Hippocampal formation (tissue), 2 donors: ENCODE measurements at places on chromosomes 16 and 17.

DNA sequence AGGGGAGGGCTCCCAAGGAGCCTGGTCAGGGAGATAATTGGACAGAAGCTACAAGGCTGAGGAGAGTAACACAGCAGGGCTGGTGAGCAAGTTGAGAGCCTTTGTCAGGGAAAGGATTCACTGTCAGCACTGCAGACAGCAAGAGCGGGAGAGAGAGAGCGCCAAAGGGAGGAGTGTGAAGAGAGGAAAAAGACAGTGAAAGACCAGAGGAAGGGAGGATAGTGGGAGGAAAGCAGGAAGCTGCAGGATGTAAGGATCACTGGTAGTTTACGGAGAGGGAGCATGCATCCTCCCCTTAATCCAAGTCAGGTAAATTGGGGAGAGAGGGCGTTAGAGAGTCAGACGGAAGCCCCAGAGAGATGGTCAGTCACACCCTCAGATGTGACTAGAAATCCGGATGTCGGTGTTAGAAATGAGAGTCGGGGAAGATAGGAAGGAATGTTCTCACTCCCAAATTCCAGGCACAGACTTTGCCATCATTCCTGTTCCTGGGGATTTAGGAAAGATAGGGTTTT lies 13.8 kb upstream of the SPOP start:
- DNase-seq: no peak

DNA sequence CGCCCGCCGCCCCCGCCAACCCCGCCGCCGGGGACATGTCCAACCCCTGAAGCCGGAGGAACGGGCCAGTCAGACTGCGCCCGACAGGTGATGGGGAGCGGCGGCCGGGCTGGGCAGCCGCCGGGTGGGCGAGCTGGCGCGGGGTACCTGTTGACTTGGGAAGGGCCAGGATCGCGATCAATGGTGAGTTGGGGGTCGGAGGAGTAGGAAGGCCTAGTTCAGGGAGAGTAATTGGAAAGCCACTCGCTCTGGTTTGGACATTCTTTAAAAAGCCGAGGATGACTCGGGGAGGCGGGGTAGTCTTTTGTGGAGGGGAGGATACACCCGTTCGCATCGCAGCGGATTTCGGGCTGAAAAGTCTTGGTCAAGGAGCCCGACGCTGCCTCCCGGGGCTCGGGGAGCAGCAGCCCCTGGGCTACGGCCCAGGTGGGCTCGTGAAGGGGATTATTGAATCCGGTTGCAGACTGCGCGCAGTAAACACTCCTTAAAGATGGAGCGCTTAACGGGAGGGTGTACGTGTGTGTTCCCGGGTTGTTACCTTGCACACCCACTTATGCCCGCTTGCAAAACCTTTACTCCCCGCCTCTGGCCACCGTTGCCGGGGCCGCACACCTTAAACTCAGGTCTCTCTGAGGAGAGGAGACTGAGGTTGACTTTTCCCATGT lies 123.8 kb downstream of the GOSR1 start:
- no peak for DNase-seq

DNA sequence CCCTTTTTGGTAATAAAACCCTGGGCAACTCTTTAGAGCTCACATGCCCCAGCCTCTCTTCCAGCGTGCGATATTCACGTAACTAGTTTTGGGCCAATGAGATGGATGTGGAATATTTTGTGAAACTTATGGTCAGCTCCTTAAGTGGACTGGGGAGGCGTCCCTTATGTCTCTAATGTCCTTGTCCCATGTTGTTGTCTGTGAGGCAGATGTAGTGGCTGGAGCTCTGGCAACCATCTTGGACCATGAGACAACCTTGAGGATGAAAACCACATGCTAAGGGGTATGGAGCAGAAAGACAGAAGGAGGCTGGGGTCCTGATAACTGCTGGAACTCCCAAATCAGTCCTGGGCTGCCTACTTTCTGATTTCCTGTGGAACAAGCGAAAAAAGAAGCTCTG lies 31.4 kb upstream of the GPRC5B start:
- no peak for DNase-seq

DNA sequence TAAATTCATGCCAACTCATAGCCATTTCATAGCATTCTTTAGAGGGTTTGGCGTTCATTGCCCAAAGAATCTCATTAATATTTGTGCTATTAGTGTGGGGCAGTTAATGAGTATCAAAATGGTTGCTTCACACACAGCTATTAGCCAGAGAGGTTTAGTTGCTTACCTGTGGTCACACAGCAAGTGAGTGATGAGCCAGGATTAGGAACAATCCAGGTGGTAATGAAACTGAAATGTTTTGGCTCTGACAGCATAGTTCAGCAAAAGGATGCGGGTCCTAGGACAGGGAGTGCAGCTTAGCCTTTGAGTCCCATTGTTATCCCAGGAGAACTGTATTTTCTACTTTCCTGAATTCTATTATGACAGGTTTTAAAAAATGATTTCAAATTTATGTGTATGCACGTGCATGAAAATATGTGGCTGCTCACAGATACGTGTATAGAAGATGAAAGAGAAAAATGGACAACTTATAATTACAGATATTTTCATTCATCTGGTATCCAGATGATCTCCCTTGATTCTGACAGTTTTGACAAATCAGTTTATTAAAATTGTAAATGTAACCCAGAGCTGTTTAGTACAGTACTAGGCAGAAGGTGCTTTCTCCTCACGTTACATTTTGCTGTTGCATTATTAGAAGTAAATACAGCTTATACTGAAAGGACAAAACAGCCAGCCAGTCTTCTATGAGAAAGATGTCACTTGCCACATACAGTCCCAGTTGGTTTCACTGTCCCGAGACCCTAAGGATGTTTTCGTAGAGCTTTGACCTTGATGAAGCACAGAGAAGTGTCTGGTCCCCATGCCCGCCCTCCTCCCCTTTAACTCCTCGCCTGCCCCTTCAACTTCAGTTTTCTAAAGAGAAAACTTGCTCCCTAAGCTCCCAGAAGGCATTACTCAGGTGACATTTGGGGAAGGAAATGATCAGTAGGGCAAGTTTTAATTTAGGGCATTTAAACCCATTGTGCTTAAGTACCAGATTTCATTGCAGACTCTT lies 99.8 kb upstream of the TBX2 start:
- no peak for DNase-seq

DNA sequence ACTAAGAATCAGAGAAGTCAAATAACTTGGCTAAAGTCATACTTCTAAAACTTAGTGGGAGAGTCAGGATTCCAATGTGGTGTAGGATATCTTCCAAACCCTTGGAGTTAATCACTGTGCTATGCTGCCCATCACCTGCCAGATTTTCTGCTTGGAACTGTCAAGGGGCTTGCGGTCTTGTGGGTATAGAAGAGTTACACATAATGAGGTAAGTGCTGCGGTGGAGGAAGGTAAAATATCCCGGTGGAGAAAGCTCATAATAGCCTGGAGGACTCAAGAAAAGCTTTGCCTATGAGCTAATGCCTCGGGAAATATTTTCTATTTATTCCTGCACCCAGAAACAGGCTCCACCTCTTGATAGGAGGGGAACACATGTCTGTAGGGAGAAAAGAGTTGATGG lies 195.6 kb downstream of the UTP18 start:
- no peak for DNase-seq

- DNase-seq: no peak
Measured at GRCh38 chr16:82865412-82865811, 238.6 kb downstream of the CDH13 start.

DNA sequence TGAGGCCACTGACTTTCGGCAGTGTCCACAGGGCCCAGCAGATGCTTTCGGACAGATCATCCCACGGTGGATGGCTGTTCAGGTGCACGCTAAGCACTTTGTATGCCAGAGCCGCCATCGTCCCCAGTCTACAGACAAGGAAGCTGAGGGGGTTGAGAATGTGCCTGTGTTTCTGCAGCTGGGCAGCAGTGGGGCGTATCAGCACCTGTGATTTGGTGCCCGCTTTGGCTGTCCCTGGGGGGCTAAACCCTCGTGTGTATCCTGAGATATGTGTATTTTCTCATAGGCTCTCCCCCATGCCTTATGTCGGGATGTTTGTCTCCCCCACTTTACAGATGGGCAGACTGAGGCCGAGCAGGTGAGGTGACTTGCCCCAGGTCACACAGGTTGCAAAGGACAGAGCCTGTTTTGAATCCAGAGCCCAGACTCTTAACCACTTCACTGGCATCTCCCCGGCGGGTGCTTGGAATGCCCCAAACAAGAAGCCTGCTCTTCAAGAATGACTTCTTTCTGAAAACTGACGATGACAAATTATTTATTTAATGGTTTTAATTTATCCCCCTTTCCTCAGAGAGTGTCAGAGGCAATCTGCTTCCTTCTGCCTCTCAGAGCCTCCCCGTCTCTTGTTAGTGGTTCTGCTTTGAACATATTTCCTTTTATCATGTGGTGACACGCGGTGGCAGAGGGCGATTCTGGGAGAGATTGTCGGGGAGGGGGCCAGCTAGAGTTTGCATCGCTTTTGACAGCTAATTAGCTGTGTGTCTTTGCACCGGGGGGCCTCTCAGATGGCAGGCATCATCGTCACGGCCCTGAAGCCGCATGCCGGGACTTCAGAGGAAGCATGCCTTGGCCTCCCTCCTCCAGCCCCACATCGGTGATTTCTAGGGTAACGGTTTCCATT lies 149.6 kb upstream of the CIBAR2 start:
- DNase-seq: no peak

DNA sequence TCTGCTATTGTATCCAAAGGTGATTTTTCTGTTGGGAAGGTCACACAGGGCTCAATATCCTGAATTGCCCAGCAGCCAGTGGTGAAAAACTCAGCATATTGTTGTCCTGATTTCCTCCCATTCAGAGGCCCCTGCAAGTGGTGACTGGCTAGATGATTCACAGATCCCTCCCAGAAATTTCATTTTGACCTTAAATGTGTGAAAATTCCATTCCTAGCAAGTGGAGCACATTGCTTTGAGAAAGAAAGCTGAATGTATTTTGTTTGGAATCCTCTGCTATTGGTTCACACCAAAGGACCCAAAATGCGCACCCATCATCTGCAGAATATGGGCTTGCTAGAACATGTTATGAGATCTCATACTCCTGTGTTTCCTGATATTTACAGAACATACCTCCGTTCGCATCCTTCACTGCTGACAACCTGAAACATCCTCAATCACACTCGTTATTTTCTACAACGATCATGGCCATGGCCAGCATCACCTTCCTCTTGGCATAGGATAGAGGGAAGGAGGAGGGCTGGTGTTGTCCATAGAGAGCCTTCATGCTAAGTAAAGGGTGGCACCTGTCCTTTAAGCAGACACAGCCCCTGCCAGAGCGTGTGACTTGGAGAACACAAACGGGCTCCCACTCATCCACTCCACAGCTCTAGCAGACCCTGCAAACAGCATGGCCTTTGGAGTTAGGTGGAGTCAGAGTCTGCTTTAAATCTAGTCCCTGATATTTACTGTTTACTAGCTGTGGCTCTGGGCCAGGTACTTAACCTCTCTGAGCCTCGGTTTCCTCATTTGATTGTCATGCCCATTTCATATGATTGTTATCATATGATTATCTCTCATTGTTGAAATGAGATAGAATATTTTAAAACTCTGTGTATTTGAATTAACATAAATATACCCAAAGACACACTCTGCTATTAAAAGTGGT lies 30.4 kb upstream of the NFAT5 start:
- no peak for DNase-seq

- DNase-seq: no peak
Measured at GRCh38 chr16:17084130-17084529, 386.6 kb downstream of the XYLT1 start.

DNA sequence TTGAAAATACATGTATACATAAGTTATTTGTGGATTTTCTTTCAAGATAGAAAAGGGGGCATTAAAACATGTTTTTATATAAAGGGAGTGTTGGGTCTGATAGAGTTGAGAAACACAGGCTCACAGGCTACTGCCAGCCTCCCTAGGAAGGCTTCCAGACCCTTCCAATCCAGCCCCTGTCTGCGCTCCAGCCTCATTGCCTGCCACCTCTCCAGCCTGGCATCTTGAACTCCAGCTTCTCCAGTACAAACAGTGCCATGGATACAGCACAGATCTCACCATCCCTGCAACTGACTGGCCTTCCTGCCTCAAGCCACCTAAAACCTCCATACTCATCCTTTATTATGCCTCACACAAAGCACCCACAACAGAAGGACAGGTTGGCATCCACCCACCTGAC lies 40.7 kb downstream of the CCDC182 start:
- DNase-seq: no peak
